Stimulated activated CD4-positive, alpha-beta T cell treated with anti-CD3 and anti-CD28 coated beads, Interleukin-1b, Interleukin-23, amount 100 ng/mL, for 1 hour (primary cell): ENCODE measurements at places on chromosomes 1 and 21.

DNA sequence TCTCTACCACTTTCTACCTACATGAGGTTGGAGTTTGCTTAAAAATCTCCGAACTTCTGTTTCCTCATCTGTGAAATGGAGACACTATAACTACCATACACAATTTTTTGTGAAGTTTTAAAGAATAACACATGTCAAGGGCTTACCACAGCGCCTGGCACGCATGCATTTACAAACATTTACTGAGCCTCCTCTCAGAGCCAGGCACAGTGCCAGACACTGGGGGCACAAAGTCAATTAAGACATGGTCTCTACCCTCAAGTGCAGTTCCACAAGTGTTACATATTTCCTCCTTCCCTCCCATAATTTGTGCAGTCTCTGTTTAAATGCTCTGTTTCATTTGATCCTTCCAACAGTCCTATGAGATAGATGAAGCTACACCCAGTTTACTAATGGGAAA, 356.4 kb upstream of the ESRRG start:
- no peak for DNase-seq

GRCh38 chr21:26469789-26470188, 103.3 kb downstream of the CYYR1 start:
- no peak for DNase-seq

DNA sequence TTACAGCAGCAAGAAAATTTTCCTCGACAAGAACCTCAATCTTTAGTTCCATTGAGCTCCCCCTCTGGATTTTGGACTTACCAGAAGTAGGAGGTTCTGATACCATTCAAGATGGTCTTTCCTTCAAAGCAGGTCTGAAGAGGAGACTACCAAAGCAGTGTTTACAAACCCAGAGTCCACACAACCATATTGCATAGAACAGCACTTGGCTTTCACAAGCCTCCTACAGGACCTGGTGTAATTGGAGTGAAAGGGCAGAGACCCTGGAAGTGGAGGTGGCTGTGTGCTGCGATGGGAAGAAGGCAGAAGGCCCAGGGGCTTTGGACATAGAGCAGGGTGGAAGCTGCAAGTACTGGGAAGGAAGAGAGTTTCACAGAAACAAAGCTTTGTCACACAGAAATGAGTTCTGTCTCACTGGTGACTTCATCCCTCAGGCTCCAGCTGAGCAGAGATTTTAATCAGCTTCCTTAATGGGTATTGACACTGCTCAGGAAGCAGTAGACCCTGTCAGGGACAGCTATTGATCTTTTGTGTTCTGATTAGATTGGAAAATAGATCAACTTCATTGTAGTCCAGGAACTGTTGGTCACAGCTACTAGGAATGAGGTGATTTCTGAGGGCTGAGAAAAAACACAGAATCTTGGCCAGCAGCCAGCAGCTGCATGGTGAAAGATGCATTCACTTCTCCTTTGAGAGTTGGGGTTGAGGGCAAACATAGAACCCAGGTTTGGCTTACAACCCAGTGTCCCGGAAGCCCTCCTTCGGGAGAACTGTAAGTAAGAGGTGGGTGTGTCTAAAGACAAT, 124.0 kb downstream of the SYT2 start:
- DNase-seq = no peak

- no peak for DNase-seq
Measured at GRCh38 chr1:33296824-33297223, 24.1 kb downstream of the A3GALT2 start.

DNA sequence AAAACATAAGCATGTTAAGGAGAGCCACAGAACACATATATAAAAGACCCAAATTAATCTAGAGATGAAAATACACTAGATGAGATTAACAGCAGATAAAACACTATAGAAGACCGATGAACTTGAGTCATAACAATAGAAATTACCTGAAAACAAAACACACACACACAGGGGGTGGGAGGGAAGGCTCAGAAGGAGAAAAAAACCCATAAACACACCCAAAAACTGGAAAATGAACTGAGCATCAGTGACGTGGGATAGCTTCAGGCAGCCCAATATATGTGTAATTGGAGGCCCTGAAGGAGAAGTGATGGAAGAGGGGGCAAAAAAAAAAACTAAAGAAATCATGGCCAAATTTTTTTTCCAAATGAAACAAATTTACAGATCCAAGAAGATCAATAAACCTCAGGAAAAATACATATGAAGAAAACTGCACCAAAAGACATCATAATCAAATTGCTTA, 11.4 kb downstream of the ALDH9A1 start:
- no peak for DNase-seq

DNA sequence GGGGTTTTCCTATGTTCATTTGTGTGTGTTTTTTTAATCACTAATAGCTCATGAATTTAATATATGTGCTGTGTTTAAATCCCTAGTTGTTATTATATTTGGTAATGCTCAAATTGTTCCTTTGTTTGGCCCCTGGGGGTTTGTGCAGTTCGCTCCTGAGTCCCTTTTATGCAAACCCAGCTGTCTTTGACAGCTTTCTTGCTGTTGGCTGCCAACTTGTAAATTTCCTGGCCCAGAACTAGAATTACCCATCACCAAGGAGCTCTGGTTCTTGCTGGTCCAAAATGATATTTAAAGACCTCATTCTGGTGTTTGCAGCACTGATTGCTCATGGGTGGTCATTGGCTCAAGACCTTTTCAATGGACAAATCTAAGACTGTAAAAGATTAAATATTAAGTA, 39.6 kb upstream of the PGBD5 start:
- DNase-seq = no peak

GRCh38 chr1:36831186-36831810, 203.0 kb downstream of the GRIK3 start:
- no peak for DNase-seq
